Right hindlimb (tissue), 1 donor: ENCODE measurements at places on chromosomes 4 and X.

DNA sequence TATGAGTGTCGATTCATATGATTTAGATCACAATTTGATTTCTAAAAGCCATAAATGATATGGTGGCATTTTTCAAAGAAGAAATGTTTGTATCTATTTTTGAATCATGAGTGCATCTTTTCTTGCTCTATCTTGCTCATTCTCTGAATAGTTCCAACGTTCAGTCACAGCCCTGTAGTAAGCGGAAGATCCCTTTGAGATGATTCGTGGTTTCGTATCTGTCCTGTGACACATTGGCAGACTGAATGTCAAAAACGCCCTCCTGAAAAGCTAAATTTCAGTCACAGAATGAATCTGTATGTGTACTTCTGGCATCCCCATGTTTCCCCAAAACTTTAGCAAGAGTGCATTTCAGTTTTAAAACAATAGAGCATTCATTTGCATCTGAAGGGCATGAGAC, 1066.9 kb upstream of the TENM3 start:
- DNase-seq = no peak

DNA sequence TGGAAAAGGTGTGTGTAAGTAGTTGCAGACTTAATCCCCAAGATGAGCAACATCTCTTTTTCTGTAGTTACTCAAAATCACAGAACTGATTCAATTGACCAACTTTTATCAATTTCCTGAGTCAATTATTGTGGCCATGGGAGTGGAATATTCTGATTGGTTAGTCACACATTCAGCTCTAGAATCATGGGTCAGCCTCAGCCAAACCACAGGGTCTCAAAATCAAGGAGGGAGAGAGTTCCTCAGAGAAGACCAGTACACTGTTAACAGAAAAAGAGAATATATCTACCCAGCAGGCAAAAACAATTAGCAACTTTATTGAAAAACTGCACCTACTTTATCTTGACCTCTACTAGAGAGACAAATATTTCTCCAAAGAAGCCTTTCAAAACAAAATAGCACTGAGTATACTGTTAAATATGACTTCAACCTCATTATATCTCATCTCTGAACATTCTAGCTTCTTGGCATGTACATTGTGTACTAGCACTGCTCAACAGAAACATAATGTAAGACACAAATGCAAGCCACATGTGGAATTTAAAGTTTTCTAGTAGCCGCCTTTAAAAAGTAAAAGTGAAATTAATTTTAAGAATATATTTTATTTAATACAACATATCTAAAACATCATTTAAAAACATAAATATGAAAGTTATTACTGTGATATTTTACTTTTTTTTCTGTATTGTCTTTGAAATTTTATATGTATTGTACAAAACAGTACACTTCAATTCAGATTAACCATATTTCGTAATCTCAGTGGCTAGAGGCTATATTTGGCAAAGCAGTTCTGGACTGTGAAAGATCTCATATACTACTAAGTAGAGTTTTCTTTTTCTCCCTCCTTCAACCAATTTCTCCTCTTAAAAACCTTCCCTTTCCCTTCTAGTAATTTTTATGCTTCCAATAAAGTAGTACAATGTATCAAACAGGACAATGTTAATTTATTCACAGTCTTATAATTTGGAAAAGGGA, 11.8 kb upstream of the LCORL start:
- no peak for DNase-seq

DNA sequence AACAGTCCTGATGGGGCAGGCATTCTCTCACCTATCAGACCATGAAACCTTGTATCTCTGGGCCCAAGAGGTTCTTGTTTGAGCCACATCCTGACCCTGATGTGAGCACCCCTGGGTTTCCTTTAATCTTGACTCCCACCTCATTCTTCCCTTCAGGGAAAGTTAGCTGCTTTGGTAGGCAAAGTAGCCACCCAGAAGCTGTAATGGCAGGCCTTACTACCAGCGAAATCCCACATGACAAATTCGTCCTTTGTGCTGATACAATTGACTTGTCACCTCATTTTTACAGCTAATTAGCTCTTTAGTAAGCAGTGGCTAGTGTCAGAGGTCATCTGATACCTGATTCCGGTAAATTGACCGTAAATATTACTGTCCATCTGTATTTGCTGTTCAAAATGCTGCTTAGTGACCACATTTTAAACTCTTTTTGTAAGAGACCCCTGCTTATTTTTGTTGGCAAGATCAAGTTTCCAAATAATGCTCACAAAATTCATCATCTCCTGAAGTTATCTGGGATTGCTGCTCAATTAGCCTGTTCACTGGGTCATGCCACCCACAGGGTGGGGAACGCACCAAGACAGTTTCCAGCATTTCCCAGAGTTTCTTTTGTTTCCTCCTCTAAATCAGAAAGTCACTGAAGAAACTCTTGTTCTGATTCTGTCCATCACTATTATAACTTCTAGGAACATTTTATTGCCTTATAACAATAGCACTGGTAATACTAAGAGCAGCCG, 329.7 kb downstream of the GPAT3 start:
- DNase-seq = no peak

DNA sequence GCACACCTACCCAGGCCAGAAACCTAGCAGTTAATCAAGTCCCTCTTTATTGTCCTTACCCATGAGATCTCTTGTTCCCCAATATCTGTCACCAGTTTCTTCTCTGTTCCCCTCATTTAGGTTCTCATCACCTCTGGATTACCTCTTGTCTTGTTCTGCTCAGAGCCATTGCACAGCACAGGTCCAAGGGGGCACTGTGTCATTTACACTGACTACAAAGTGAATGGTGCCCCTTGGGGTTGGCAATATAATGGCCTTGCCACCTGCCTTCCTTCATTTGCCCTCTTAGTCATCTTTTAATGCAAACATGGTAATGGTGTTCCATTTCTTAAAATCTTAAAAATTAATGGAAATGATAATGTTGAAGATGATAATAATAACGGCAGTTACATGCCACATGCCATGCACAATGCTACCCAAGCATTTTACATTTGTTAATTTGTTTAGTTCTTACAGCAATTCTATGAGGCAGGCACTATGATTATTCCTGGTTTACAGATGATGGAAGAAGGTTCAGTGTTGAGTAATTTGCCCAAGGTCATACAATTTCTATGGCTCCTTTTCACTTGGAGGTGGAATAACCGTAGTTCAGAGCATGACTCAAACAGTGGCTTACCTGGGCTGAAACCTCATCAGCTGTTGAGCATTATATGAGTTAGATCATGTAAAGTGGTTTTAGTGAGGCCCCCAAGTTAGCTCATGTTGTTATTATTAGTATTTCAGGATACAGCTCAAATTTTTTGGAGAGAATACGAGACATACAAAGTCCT, 117.9 kb downstream of the RASL11B start:
- no peak for DNase-seq

GRCh38 chrX:20591246-20591645, 324.5 kb upstream of the RPS6KA3 start:
- no peak for DNase-seq

DNA sequence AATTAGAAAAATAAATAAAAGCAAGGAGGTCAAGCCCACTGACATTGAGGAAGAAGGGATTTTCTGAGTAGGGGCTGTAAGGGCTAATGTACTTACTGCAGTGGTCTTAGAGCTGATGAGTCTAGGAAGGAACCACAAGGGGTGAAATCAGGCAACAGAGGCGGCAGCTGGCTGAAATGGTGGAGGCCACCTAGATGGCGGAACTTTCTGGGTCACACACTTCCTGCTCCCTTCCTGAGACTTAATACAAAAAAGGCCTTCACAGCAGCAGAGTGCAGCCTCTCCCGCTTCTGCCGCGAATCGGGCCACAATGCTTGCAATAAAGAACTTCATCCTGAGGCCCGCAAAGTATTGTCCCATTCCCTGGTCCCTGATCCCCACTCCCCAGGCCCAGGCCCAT, 15.4 kb downstream of the SNX12 start:
- DNase-seq = no peak

DNA sequence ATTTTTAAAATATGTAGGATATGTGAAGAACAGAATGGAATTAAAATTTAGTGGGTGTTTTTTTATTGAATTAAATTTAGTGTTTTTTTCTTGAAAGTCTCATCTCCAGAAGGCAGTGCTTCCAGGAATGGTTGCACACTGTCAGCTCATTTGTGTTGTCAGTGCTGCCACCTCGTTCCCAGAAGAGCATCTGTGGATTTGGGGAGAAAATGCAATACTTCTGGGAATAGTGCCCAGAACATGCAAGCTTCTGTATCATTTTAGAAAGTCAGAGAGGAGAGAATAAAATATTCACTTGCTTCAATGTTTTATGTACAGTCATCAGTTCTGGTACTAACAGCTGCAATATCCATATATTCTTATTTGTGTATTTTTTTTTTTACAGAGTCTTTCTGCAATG, 608.8 kb downstream of the PCDH7 start:
- no peak for DNase-seq

GRCh38 chrX:64894454-64895038, 81.7 kb downstream of the ZC4H2 start:
- no peak for DNase-seq

GRCh38 chr4:80249144-80249543, 17.3 kb upstream of the FGF5 start:
- no peak for DNase-seq

DNA sequence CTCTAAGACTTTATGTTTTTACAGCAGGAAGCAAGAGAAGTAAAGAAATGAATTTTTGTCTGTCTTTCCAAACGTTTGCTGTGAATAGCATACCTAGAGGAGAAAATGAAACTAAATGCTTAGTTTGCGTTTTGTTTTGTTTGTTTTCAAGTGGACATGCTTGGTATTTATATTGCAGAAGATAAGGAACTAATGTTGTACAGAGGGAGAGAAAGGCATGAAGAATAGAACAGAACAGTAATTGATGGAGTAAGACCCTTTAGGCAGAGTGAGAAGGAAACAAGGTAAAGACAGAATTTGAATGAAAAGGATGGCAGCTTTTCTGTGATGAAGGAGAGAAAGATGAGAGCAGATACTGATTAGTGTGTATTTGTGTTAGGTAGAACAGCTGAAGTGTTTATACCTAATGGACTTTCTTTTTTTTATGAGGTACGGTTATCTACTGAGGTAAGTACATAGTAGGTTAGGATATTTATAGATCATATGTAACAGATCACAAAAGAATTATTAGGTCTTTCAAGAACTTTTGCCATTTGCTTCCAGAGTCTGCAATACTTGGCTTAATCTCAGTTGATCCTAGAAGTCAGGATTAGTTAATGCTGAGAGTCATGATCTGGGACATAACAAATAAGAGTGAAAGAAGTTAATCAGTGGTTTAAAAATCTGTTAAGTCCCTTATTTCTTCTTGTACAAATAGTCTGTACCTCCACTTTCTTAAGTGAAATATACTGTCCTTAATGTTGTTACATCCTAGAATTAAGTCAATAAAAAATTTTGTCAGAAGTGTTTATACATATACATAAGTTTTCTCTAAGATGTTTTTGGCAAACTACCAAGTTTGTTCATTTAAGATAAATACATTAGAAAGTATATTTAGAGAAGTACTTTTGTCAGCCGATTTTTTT, 36.8 kb downstream of the FABP2 start:
- no peak for DNase-seq

GRCh38 chr4:170306208-170306607, 216.5 kb upstream of the AADAT start:
- DNase-seq = no peak
